ENCODE measurements at places on chromosomes 13 and 19.

DNA sequence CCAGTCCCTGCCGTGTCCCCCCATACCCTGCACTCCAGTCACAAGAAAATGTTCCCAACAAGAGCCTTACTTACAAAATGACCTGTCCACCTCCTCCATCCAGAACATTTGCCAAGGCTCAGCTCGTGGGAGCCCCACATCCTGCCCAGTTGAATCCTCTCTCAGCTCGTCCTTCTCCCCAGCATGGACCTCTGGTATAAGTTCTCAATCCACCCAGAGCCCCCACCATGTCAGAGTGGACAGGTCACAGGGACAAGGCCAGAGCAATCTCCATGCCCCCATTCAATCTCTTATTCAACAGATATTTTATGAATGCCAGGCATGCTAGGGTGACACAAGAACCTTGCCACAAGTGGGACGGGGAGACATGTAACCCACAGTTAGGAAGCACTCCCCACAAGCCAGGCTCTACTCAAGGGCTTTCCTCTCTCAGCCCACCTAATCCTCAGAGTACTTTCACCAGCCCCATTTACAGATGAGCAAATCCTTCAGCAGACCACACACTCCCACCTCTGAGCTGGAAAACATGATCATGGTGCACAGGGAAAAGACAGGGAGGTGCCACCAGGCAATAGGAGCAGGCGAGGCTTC is 15.1 kb downstream of the DEDD2 start:
- DNase-seq: no peak

- peak; percentile 52 for DNase-seq
Measured at GRCh38 chr19:57712222-57712621, 3.2 kb upstream of the ZNF154 start.

GRCh38 chr19:13959962-13960862 is 7.9 kb downstream of the DCAF15 start:
- peak; percentile 57 for DNase-seq

DNA sequence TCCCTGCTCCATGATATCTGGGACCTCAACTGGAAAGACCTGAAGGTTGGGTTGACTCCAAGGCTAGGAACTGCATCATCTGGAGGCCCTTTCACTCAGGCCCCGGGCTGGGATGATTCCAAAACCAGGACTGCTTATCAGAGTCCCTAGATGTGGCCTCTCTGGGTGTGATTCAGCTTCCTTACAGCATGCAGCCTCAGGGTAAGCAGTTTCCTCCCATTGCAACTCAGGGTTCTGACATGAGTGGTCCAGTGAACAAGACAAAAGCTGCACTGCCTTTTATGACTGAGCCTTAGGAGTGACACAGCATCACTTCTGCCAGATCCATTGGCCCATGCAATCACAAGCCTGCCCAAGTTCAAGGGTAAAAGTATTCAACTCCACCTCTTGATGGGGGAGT is 502.8 kb downstream of the COG6 start:
- DNase-seq: peak; percentile 24

DNA sequence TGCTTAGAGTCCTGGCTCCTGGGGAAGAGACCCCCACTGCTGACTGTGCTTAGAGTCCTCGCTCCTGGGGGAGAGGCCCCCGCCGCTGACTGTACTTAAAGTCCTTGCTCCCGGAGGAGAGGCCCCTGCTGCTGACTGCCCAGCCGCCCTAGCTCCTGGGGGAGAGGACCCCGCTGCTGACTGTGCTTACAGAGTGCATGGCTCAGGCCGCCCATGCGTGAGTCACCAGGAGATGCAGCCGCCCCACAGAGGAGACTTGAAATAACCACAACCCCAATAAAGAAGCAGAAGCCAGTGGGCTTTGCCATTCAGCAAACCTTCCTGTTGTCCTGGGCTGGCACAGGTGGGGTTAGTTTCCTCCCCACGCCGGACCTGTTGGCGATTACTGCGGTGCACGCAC is 79.2 kb upstream of the C13orf46 start:
- peak; percentile 72 for DNase-seq

DNA sequence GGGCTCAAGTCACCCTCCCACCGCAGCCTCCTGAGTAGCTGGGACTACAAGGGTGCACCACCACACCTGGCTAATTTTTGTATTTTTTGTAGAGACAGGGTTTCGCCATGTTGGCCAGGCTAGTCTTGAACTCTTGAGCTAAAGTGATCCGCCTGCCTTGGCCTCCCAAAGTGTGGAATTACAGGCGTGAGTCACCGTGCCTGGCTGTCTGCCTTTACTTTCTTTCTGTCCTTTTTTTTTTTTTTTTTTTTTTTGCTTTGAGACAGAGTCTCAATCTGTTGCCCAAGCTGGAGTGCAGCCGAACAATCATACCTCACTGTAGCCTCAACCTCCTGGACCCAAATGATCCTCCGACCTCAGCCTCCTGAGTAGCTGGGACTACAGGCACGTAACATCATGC is 25.0 kb upstream of the OR1M1 start:
- DNase-seq: no peak
